ENCODE measurements at places on chromosomes 3 and 15.

- DNase-seq = no peak
Measured at GRCh38 chr3:75136100-75136897, 521.8 kb upstream of the CNTN3 start.

DNA sequence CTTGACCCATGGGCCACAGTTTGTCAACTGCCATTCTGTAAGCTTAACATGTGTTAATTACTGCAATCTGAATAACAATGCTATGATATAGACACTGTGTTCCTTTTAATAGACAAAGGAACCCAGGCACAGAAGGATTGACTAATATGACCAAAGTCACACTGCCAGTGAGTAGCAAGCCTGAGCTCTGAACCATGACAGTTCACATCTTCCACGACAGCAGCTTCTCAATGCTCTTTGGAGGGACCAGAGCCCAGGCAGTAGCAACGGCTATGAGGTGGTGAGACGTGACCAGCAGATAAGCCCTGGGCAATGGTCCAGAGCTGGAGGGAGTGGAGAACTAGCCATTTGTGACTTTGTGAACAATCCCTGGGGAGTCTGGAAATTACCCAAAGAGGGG is 19.4 kb downstream of the CA12 start:
- DNase-seq = no peak

DNA sequence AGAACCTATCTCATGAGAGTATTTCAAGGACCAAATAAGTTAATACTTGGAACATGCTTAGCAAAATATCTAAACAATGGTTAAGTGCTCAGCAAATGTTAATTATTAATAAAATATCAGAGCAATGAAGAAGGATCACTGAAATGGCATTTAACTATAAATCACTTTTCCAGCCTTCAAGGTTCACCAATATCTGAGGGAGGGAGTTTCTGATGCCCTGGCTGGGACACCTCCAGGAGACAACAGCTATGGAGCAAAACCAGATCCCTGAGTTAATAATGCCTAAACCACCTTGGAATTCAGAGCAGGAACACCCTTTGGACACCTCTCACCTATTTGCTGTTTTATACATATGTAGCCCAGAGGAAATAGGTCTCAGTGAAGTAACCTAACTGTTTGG is 6.4 kb upstream of the FAM174B start:
- no peak for DNase-seq

GRCh38 chr3:81707996-81708395 is 53.4 kb downstream of the GBE1 start:
- no peak for DNase-seq

DNA sequence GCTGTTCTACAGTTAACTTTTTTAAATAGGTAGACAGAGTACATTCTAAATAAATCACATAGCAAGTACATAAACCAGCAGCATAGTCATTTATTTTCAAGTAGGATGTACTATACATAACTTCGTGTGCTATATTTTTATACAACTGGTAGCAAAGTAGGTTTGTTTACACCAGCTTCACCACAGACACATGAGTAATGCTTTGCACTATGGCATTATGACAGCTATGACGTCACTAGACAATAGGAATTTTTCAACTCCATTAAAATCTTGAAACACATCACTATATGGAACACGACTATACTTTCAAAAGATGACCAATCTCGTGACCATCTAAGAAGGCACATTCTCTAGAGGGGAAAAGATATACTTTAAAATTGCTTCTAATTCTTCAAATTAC is 3.5 kb downstream of the TEX55 start:
- peak; percentile 65 for DNase-seq

- DNase-seq = no peak
Measured at GRCh38 chr15:41915255-41915994, 21.6 kb upstream of the SPTBN5 start.

DNA sequence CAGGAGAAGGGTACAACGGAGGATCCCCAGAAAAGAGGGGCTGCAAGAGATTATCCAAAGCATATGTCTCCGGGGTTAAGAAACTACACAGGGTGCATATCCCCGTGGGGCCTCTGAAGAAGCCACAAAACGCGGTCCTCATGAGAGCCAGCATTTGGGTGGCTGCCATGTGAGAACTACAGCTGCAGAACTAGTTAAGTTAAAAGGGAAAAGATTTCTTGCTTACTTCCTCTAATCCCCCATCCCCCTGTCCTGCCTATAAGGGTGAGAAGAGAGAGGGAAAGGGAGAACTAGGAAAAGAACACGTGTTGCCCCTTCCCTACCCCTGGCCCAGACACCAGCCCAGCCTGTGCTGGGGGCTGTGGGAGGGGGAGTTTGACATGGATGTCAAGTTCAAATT is 70.4 kb upstream of the PCSK6 start:
- DNase-seq = no peak

GRCh38 chr3:183378008-183378407 is 50.4 kb downstream of the MCF2L2 start:
- no peak for DNase-seq

DNA sequence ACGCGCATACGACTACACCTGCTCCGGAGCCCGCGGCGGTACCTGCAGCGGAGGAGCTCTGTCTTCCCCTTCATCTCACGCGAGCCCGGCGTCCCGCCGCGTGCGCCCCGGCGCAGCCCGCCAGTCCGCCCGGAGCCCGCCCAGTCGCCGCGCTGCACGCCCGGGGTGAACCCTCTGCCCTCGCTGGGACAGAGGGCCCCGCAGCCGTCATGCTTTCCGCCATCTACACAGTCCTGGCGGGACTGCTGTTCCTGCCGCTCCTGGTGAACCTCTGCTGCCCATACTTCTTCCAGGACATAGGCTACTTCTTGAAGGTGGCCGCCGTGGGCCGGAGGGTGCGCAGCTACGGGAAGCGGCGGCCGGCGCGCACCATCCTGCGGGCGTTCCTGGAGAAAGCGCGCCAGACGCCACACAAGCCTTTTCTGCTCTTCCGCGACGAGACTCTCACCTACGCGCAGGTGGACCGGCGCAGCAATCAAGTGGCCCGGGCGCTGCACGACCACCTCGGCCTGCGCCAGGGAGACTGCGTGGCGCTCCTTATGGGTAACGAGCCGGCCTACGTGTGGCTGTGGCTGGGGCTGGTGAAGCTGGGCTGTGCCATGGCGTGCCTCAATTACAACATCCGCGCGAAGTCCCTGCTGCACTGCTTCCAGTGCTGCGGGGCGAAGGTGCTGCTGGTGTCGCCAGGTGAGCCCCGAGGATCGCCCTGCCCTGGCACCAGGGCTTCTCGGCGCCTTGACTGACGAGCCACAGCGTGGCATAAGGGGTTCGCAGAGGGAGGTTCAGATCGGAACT is 420 bp downstream of the SLC27A2 start:
- DNase-seq = no peak

GRCh38 chr3:60594025-60594424 is 657.2 kb downstream of the FHIT start:
- DNase-seq = peak; percentile 91

- peak; percentile 26 for DNase-seq
Measured at GRCh38 chr3:18389108-18389733, 35.9 kb downstream of the SATB1 start.

- no peak for DNase-seq
Measured at GRCh38 chr15:39788800-39789565, 6.3 kb upstream of the FSIP1 start.

DNA sequence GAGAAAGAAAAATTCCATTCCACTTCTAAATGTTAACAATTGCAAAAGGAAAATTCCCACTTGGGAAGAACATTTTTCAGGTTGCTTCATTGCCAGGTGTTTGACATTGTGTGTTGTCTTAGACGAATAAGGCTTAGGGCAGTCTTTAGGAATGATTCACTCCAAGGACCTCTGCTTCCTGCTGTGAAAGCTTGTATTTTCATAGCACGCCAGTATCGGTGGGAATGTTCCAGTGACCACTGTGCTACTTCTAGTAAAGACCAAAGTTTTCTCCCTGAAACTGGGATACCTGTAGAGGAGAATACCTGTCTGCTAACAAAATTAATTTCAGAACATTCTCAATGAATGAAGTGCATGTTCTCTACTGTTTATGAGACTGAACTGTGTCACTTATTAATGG is 64.1 kb downstream of the CDIN1 start:
- peak; percentile 44 for DNase-seq

- no peak for DNase-seq
Measured at GRCh38 chr3:117399311-117400078, 689.9 kb downstream of the TUSC7 start.

GRCh38 chr3:171186383-171186782 is 159.9 kb upstream of the SLC2A2 start:
- DNase-seq = peak; percentile 47

DNA sequence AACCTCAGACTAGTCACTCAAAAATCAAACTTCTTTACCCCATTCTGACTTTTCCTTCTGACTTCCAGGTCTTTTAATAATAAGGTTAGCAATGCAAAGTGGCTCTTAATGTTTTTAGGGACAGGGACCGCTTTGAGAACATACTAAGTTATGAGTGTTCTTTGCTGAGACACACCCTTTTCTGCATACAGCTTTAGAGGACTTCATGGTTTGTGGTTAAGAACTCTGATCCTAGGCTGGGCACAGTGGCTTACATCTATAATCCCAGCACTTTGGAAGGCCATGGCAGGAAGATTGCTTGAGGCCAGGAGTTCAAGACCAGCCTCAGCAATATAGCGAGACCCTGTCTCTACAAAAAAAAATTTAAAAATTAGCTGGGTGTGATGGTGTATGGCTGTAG is 85.8 kb upstream of the CACNA2D3 start:
- DNase-seq = no peak

GRCh38 chr3:178308771-178309170 is 227.5 kb upstream of the KCNMB2 start:
- DNase-seq = no peak

- DNase-seq = peak; percentile 29
Measured at GRCh38 chr3:49867871-49868321, 1.8 kb downstream of the CAMKV start.

DNA sequence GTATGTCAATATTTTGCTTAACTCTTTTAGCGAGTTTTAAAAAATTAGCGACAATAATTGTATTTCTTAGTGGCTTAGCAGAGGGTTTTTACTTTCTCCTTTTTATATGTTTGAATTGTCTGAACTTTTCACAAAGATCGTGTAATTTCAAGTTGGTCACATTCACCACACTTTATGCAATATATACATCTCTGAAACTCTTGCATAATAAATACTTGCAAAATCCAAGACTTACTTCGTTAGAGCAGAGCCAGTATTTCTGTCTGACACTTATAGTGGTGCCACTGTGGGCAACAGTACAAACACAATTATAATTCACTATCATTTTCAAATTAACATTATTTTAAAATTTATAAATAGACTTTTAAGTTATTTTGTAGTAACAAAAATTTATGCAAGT is 62.0 kb downstream of the SUCNR1 start:
- DNase-seq = no peak

GRCh38 chr3:106376016-106376570 is 507.3 kb upstream of the CBLB start:
- DNase-seq = no peak

DNA sequence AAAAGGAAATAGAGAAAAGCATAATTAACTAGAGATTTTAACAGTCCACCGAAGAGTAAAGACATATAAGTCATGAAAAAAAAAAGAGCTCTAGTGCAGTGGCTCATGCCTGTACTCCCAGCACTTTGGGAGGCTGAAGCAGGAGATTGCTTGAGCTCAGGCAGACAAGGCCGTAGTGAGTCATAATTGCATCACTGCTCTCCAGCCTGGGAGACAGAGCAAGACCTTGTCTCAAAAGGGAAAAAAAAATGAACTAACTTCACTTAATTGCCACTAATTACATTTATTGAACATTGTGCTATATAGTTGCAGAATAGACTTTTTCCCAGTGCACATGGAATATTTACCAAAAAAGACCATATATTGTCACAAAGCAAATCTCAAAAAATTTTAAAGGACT is 221.8 kb downstream of the CBLB start:
- peak; percentile 96 for DNase-seq

- DNase-seq = no peak
Measured at GRCh38 chr3:41653571-41654239, 308.2 kb downstream of the ULK4 start.

GRCh38 chr15:74799856-74800558 is 12.6 kb upstream of the LMAN1L start:
- DNase-seq = peak; percentile 94

DNA sequence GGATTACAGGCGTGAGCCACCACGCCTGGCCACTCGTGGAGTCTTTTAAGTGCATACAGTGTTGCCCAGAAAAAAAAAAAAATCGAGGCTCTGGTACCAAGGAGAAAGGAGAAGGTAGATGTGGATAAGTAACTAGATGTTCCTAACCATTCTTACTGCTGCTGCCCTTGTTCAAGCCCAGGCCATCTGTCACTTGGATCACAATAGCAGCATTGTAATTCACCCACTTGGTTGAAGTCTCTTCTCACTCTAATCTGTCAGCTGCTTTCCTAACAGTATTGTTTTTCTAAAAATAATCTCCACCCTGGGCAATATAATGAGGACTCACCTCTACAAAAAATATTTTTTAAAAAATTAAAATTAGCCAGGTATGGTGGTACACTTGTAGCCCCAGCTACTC is 58.0 kb upstream of the CRTC3 start:
- DNase-seq = no peak

DNA sequence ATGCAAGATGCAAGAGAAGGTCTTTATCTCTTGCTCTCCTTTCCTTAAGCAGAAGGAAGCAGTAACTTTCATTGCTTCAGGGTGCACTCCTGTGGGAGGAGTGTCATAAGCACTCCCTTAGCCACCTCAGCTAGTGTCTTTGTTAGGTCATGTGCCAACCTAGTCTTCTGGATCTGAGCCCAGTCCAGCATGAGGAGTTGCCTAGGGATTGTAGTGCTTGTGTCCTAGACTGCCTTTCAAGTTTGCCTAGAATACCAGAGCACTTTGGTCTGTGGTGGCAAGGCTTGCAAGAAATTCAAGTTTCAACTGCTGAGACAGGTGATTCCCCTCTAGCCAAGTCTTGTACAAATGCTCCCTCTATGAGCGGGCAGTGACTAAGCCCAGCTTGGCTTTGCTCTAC is 633.6 kb downstream of the ZNF385D start:
- DNase-seq = peak; percentile 75

GRCh38 chr3:13593615-13594014 is 44.7 kb downstream of the FBLN2 start:
- DNase-seq = no peak

DNA sequence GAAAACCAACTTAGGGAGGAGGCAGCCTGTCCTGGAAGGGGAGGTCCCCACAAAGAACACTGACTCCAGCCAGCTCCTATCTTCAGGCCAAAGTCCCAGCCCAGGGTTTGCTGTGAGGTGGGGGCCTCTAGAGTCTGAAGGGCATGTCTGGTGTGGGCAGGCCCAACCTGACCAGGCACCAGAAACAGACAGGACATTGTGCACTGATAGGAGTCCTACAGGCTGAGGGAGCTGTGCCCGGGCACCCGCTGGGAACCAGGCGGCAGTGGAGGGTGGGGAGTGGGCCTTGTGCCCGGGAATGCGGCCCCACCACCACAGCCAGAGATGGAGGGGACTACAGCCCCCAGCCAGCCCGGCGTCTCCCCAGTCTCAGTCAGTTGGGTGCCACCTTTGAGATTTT is 161.4 kb downstream of the WNT7A start:
- no peak for DNase-seq

DNA sequence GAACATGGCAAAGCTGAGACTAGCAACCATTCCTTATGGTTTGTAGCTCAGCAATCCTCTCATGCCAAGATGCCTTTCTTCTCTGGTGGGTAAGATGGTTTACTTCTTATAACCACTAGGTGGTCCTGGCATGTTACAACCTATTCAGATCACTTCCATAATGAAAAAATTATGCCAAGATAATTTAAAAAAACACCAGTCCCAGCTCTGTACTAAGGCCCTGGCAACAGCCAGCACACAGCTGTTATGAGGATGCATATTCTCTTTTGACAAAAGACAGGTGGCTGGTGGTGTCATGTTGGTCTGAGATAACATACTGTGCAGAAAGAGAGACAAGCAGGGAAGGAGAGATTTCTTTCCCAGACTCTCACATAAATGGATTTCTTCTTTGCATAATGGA is 65.7 kb upstream of the FRMD4B start:
- DNase-seq = no peak
